Retinal pigment epithelial cell (primary cell): ENCODE measurements at places on chromosomes 16 and 17.

DNA sequence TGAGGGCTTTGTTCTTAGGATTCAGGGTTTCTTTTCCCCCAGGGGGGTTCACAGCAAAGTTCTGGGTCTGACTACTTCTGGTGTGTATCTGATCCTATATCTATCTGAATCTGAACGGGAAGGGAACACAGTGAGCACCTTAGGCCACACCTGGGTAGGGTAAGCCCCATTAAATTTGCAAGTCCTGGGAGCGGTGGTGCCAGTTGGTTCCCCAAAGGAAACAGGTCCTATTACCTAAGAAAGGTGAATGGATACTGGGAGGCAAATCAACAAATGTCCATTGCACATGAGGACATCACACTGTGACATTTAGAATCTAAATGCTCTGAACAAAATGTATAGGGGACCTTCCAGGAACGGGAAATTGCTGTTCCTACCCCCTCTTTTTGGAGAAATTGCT is 54.6 kb downstream of the BMERB1 start:
- no peak for DNase-seq

GRCh38 chr16:66996324-66996982 is 8.1 kb downstream of the CES4A start:
- peak; percentile 11 for DNase-seq

DNA sequence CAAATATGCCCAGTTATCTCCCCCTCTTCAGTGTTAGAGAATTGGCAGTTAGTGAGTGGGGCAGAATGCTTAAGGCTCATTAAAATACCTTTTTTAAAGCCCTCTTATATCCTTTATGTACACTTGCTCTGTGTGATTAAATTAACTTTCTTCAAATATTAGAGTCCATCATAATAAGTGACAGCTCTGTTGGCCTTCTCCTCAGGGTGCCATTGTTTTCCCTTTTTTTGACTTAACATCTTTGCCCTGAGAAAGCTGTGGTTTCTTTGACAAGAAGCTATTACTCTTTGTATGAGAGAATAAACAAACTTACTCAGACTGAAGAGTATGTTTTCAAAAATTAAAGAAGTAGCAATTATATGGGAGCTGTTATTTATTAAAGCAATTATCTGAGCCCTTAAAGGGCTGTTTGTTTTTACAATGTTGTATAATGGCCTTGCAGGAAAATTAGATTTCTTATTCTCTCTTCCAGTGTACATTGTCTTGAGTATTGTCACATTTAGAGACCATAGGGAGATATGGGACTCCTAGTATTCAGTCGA is 13.4 kb downstream of the RBBP6 start:
- DNase-seq = no peak

DNA sequence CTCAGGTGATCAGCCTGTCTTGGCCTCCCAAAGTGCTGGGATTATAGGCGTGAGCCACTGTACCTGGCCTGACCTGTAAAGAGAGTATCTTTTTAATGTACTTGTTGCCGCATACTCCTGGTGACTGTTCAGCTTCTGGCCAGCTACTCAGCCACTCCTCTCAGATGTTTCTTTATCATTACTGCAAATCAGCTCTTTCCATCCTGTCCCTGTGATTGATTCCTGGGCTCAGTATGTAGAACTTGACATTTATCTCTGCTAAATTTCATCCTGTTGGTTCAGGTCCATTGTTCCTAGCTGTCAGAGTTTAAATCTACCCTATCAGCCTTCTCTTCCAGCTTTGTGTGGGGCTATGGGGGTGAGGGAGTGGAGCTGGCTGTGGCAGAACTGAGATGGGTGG is 211.5 kb upstream of the ASIC2 start:
- DNase-seq = no peak

- DNase-seq = no peak
Measured at GRCh38 chr17:16351831-16352230, 1.4 kb downstream of the CENPV start.

- DNase-seq = no peak
Measured at GRCh38 chr16:1651094-1651973, 26.7 kb upstream of the JPT2 start.

GRCh38 chr16:23960081-23960885 is 124.5 kb downstream of the PRKCB start:
- no peak for DNase-seq

DNA sequence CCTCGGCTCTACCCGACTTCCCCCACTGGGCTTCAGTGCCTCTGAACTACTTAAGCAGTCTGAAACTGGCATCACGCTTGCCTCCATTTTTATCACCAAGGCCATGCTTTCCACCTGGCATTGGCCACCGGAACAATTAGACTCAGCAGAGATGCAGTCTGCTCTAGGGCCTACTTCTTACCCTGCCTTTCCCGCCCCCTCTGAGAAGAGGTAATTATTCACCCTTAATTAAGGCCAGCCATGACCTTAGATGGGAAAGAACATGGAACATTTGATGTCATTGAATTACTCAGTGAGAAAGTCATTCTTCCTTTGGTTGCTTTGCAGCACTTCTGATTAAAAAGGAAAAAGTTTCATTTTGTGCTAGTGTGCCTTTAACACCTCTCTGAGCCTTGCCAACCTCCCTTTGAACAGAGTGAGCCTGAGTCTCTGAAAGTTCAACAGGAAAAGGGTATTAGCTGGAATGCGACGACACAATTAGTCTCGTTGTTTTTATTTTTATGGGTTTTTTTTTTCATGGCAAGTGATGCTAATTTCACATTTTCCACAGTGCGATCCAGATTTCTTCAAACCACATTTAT is 60.9 kb upstream of the TNRC6A start:
- DNase-seq = no peak

DNA sequence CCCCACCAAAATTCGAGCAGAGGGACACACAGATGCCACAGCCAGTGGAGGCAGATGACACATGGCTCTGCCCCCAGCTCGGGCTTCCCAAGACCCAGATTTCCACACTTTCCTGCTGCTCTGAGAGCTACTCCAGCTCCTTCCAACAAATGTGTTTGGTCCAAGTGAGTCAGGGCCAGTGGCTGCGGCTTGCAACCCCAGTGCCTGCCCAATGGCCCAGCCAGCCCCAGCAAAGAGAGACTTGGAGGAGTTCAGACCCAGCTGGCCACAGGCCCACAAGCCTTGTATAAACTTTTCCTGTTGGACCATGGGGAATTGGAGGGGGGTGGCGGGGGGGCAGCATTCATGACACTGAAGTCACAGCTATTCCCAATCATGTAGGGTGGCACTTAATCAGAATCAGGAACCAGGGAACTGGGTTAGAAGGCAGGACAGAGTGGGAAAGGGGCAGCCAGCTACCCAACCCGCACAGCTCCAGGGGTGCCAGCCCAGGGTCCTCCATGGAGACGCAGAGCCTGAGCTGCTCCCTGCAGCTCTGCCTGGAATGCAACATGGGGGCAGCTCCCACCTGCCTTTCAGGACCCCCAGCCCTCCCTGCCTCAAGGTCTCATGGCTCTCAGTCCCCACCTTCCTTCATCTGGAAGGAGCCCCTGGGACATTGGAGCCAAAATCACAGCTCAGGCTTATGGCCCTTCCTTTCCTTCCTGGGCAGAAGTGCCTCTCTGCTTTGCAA is 17.5 kb upstream of the C16orf78 start:
- DNase-seq = no peak

GRCh38 chr16:57764341-57765159 is 29.0 kb downstream of the KATNB1 start:
- DNase-seq = peak; percentile 72

GRCh38 chr16:29811170-29811895 is 660 bp upstream of the PRRT2 start:
- peak; percentile 87 for DNase-seq

- no peak for DNase-seq
Measured at GRCh38 chr17:28553000-28553505, 629 bp upstream of the UNC119 start.

DNA sequence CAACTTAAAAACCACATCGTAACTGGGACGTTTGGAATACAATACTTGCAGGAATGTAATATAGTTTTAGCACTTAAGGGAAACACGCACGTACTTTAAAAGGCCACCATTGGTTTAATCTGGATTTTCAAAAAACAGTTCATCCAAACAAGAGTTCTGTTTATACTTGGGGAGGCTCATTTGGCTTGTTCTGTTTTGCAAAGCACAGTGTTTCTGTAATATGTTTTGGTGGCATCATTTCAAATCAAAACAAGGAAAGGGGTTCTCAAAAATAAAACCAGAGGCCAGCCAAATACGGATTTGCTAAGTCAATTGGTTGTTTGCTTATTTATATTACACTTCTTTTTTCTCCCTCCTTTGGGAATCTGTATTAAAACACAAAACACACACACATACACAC is 656.1 kb upstream of the SOX9 start:
- no peak for DNase-seq

- DNase-seq = no peak
Measured at GRCh38 chr17:59844884-59845594, 47.7 kb downstream of the TUBD1 start.

DNA sequence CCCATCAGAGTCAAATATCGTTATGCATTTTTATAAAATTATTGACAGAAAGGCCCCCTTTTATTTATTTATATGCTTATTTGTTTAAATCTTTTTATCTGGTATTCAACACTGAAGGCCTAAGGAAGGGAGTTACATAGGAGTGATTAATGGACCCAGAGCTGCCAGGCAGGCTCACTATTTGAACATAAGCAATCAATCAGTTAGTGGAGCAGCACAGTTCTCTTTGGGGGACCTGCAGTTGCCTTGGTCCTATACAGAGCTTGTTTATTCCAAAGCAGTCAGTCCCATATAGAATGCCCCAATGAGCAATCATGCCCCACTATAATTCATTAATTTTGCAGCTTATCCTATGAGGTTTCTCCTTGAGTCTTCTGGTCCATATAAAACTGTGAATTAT is 389.4 kb upstream of the GOT2 start:
- DNase-seq = no peak

DNA sequence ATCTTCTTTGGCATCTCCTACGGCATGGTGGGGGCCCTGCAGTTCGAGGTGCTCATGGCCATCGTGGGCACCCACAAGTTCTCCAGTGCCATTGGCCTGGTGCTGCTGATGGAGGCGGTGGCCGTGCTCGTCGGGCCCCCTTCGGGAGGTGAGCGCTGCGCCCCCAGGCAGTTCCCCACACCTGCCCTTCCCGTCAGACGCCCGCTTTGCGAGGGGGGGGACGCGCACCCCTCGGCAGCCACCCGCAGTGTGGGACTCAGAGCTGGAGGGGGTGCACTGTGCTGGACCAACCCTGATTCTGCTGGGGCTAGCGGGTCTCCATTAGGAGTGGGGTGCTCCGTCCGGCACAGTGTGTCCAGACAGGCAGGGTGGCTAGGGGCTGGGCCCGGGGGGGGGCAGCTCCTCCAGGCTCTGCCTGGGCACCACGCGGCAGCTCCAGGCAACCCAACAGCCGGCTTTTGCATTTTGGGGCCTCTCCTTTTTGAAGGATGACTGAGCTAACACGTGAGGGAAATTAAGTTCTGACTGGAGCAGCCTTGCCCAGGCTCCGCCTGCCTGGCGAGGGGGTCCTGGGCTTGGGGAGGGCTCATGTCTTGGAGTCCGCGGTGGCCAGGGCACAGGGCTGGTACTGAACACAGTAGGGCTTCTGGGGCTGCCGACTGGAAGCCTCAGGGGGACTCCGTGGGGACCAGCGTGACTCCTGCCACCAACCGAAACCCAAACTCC is 9.1 kb downstream of the SLC16A3 start:
- DNase-seq = no peak

GRCh38 chr17:5758651-5759050 is 174.3 kb upstream of the NLRP1 start:
- DNase-seq = no peak

GRCh38 chr17:63086483-63087185 is 120.6 kb downstream of the TANC2 start:
- DNase-seq = no peak

DNA sequence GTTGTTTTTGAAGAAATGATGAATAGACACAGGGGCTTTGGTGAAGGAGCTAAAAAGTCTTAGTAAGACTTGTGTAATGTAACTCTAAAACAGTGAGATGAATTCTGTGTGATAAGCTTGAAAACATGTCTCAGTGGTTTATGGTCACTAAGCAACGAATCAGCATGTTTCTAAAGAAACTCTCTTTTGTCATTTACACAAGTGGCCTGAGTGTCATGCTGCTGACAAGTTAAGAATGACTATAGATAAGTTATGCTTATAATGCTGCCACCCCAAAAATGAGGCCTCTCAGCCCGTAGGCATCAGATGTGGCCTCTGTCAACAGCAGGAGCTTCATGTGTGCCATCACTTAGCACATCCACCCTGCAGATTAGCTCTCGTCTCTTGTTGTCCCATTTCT is 8.7 kb downstream of the COX10 start:
- DNase-seq = no peak

GRCh38 chr16:750485-750884 is 9.7 kb upstream of the CIAO3 start:
- no peak for DNase-seq

DNA sequence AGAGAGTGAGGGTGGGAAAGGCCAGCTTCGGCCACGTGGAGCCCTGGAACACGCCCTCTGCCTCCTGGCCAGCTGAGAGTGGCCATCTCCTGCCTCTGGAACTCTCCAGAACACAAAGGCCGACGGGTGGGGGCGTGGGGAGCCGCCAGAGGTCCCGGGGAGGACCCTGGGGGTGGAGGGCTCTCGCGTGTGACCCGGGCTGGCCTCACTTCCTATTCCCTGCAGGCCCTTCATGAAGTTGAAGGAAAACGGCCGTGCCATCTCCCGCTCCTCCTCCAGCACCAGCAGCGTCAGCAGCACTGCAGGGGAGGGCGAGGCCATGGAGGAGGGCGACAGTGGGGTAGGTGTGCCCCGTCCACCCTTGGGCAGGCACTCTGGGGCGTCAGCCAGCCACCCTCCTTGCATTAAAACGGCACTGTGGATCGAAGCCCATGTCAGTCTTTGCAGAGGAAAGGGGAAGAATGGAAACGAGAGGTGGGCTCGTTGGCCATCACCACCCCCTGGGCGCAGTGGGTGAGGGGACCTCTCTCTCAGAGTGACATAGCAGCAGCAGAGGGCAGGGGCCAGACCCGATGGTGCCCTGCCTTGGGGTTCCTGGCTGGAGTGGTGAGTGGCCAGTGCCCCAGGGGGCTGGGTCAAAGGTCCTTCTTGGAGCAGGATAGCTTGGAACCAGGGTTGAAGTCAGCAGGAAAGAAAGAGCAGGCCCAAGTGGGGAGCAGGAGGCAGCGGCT is 37.1 kb downstream of the OR1D5 start:
- DNase-seq = no peak

DNA sequence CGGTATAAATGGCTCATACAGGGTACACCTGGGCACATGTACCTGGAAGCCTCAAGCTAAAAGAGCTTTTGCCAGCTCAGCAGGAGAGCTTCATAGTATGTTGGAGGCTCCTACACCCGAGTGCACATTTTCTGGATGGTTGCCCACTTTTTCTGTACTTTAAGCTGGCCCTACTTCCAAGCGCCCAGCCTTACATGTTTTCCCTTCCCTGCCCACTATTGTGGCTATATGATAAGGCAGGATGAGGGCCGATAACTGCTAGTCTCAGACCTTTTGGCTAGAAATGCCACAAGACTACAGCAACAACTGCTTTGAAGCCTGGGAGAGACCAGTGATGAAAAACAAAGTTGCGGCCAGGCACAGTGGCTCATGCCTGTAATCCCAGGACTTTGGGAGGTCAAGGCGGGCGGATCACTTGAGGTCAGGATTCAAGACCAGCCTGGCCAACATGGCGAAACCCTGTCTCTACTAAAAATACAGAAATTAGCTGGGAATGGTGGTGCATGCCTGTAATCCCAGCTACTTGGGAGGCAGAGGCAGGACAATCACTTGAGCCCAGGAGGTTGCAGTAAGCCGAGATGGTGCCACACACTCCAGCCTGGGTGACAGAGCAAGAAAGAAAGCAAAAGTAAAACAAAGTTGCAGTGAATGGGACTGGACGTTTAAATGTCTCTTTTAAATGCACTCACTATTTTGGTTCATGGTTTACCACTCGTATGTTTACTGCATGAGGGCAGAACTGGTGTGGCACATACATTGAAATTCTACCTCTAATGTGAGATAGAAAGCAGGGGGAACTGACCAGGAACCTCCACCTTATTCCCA is 14.2 kb upstream of the MARCHF10 start:
- peak; percentile 58 for DNase-seq
